Activated CD4-positive, alpha-beta T cell treated with anti-CD3 and anti-CD28 coated beads, Interleukin-2, amount 10 ng/mL, durations not matched to agents 24 days and 14 days (primary cell): ENCODE measurements at places on chromosomes 1 and 21. TPM values are rescaled to one million over a fixed set of nuclear protein-coding genes. Genes with fewer than 3 reads are reported as not detected.

The ANGPTL3 gene
- total RNA-seq = not detected in 2 replicates

The C1QC gene
- not detected in 2 replicates for total RNA-seq

The DISC1 gene
- total RNA-seq = 1.6 and 3.1 TPM in 2 replicates

The GOLT1A gene
- total RNA-seq = not detected in 2 replicates

The CD5L gene
- total RNA-seq = not detected in 2 replicates

The HES5 gene
- total RNA-seq = not detected in 2 replicates

The GCLM gene
- 20.9 and 22.4 TPM in 2 replicates for total RNA-seq

The TTLL10 gene
- total RNA-seq = not detected in 2 replicates

The NPPB gene
- total RNA-seq = not detected in 2 replicates

The PALMD gene
- total RNA-seq = not detected in 2 replicates

The SNAP47 gene
- total RNA-seq = 28.6 and 30.9 TPM in 2 replicates

The C4BPA gene
- total RNA-seq = not detected in 2 replicates

The BTBD8 gene
- 1.0 and 1.1 TPM in 2 replicates for total RNA-seq

The GPR61 gene
- 0.14 TPM in 1 of 2 replicates, not detected in the other for total RNA-seq

The AUNIP gene
- total RNA-seq = 12.0 and 13.9 TPM in 2 replicates

The PRDM2 gene
- 44.5 and 45.9 TPM in 2 replicates for total RNA-seq

The GJA8 gene
- total RNA-seq = not detected in 2 replicates

The HFM1 gene
- total RNA-seq = not detected in 2 replicates

The ZFP69B gene
- 5.5 and 6.3 TPM in 2 replicates for total RNA-seq

The UBL4B gene
- not detected in 2 replicates for total RNA-seq

The RAP1A gene
- 306 and 307 TPM in 2 replicates for total RNA-seq

The CASP9 gene
- 15.7 and 17.3 TPM in 2 replicates for total RNA-seq
